Caco-2 (cell line): ENCODE measurements at places on chromosomes 12 and 14. TPM values are rescaled to one million over a fixed set of nuclear protein-coding genes. Genes with fewer than 3 reads are reported as not detected.

GRCh38 chr12:87509237-87509820, 519.9 kb downstream of the C12orf50 start:
- DNase-seq: no peak

DNA sequence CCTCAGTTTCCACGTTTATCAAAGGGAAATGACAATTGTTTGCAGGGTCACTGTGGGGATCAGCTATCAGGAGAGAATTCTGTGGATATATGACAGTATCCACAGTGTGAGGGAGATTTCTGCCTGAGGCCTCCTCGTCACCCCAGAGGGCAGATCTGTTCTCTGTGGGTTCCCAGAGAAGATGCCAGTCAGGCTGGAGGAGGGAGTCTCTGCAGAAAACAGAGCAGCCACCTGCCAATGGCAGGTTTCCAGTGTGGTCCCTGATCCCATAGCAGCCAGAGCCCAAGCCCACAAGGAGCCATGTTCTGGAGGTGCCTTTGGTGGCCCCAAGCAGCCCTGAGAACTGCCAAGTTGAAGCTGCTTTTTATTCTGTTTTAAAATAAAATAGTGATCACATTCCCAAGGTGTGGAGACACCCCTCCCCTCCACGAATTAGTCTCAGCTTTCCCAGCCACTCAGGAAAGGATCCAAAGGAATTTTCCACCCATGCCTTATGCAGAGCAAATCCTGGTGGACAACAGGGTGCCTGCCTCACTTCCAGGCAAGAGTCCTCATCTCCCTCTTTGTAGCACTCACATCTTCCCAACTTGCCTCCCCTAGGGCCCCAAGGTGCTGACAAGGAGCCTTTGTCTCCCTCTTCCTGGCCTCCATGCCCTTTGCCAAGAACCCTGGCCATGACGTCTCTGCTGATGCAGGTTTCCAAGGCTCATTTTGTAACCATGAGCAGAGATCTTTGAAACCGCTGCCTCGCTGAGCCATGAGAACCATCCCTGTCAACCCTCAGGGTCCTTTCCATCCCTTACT, 20.4 kb downstream of the CMKLR1 start:
- no peak for DNase-seq

GRCh38 chr12:27984275-27984674, 11.7 kb upstream of the PTHLH start:
- no peak for DNase-seq

- DNase-seq: no peak
Measured at GRCh38 chr12:29244159-29244765, 95.2 kb downstream of the FAR2 start.

GRCh38 chr12:11622876-11623281, 26.6 kb upstream of the ETV6 start:
- no peak for DNase-seq

DNA sequence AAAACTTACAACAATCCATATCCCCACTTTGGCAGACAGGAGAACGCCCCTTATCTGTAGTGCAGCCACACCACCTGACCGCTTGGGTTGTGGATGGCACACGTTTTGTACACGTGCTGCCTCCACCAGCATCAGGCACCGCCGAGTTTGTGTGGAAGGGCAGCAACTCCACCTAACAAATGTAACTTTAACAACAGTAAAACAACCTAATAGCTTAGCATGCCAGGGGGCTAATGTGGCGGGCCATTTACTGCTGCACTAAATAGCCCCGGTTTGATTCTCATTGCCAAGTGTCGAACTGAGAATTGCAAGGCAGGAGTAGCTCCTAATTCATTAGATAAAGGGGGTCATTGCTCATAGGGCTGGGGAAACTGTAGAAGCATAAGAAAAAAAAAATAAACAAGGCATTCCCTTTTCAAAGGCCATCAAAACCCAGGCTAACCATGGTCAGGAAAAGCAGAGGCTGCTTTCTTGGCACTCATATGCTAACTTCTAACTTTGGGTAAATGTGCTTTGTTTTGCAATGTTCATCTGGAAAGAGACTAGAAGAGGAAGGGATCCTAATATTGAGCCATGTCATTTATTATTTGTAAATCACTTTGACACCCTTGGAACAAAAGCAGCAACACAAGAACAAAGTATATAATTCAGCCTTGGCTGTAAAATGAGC, 279.7 kb upstream of the SOX5 start:
- DNase-seq: no peak

- no peak for DNase-seq
Measured at GRCh38 chr12:117408161-117408791, 46.9 kb upstream of the NOS1 start.

GRCh38 chr14:103302966-103303365, 31.1 kb upstream of the EIF5 start:
- no peak for DNase-seq

DNA sequence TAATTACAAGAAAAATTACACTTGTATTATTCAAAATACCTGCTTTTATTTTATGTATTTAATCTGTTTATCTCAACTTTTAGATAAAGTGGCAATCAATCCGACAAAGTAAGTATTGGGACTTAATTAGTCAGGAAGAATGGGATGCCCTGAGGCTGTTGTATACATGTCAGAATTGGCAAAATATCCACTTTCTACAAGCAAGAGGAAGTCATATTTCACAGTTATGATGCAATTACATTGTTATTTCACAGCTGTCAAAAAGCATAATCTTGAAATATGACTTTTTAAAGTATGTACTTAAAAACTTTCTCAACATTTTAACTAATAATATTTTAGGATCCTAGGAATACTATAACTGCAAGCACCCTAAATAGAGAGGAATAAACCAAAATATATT, 357.1 kb upstream of the MGAT4C start:
- DNase-seq: no peak

DNA sequence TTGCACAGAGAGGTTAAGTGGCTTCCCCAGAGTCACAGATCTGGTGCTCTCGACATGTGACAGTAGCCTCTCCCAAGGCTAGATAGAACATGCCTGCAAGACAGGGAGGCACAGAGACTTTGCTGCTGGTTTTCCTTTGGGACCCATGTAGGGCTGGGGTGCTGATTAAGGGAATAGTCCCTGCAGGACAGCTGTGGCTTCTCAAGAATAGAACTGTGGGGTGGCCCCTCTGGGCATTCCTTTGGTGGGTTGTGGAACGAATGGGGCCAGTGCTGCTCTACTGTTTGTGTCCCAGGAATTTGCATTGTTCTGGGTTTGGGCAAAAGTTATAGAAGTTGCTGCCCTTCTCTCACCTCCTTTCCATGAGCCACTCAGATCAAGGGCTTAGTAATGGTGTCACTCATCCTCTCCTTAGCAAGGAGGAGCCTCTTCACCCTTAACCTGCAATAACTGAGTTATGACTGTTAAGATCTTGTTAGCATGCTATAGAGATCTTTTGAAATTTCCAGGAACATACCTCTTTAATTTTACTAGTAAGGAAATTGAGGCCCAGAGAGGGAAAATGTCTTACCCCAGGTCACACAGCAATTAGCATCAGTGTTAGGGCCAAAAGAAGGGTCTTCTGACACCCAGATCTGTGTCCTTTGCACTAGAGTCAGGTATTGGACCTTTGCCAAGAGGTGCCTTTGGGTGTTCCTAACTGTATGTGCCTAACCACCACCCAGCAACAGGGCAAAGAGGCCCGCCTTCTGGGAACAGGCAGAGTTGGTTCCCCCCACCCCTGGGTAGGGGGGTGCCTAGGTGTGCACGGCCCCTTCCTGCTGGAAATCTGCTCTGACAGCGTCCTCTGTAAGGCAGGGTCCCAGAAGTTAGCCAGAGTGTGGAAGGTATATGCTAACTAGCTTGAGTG, 31.4 kb downstream of the CD9 start:
- no peak for DNase-seq

DNA sequence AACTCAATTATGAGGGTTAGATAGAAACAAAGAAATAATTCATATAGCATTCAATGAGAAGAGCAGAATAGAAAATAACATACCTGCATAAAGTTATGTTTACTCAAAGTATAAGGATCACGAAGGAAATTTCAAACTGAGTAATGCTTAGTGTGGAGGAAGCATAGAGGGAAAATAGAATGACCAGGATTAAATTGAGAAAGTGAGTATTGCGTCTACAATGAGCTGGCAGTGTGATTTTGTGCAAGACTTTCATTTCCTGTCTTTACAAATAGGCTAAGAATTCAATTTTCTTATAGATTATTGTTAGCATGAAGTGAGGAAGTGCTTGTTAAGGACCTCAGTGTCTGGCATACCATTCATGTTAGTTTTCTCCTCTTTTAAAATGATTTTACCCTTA, 12.0 kb downstream of the ADGRD1 start:
- DNase-seq: no peak

- no peak for DNase-seq
Measured at GRCh38 chr14:60204843-60205774, 39.9 kb upstream of the DHRS7 start.

DNA sequence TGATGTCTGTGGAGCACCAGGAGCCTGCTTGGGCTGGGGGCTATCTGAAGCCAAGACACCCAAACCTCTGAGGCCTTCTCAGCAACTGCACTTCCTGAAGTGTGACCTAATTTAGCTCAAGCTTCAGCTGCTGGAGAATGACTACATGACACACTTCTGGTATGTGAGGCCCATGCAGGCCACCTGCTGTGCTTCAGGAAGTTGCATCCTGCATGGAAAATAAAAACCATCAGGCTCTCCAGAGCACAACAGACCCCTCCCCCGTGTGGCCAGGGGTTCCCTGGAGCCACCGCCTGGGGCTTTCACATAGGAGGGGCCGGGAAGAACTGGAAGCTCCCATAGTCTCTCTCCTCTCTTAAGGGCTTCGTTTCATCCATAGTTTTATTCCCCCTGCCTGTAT, 217.7 kb downstream of the SLC15A4 start:
- DNase-seq: no peak

DNA sequence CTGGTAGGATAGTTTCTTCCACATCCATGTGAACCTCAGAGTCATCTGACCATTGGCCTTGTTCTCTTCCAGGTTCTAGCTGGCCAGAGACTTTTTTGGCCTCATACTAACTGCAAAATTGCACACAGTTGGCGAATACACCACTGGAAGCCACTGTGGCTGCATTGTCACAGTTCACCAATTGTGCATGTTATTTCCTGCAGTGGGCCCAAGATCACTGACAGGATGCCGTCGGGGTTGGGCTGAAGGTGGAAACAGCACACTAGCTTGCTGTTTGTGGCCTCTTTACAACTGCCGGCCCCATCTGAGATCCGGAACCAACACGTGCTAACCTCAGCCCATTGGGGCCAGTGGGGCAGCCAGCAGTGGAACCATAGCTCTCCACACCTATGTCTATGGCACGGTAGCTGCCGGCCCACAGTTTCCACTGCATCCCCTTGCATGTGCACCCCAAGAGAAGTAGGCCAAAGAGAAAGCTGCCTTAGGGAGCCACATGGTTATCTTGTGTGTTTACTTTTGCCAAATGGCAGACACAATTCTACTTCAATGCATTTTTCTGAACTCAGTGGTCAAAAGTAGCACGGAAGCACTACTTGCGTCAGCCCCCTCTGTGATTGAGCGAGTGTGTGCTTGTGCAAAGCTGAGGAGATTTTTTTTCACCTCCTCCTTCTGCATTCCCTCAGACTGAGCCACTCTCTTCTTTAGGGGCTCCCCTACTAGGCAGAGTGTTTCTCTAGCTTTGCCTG, 464.0 kb downstream of the RAD51B start:
- no peak for DNase-seq

DNA sequence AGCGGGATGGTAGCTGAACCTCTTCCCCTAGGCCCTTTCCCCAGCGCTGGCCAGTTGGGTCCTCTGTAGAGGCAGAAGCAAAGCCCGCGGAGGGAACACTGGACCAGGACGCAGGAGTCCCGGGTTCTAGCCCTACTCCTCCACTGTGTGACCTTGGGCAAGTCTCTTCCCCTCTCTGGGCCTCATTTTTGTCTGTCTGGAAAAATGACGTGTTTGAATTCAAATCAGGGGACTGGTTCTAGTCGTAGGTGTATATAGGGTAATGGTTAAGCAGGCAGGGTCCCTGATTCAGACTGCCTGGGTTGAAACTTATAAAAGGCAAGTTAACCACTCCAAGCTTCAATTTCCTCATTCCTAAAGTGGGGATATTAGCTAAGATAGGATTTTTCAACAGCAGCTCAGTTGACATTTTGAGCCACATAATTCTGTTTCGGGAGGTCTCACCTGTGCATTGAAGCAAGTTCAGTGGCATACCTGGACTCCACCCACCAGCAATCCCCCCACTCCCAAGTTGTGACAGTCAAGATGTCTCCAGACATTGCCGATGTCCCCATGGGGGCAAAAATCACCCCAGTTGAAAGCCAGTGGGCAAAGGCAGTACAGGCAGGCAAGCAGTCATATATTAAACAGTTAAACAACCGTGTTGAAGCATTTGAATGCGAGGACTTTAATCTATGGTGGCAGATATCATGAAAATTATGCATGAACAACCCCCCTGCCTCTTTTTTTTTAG, 899 bp downstream of the TPCN1 start:
- DNase-seq: no peak

DNA sequence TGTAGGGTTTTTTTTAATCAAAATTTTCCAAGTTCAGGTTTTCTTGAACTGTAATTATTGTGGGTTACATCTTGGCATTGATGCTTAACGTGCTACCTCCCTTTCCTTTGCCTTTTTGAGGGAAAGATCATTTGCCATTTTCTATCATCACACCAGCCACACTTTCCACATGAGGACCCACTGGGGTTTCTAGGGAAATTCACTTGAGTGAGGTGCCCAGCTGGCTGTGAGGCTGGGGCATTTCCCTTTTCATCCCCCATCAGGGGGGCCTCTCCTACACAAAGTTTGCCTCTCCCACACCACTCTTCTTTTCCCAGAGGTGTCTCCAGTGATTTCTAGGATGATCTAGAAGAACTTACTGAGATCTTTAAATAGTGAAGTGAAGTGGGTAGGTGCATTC, 335.7 kb downstream of the BMP4 start:
- DNase-seq: no peak

DNA sequence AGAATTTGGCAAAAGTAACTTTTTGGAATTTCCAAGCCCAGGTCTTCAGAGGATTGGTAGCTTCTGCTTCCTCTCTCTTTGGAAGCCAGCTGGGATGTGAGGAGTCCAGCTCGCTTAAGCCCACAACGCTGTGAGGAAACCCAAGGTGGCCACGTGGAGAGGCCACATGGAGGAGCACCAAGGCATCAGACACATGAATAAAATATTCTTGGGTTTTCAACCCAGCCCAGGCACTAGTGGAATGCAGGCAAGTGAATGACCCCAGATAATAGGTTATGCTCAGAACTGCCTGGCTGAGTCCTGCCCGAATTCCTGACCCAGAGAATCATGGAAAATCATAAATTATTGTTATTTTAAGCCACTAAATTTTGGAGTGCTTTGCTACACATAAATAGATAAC, 119.7 kb upstream of the PARP11 start:
- DNase-seq: no peak

DNA sequence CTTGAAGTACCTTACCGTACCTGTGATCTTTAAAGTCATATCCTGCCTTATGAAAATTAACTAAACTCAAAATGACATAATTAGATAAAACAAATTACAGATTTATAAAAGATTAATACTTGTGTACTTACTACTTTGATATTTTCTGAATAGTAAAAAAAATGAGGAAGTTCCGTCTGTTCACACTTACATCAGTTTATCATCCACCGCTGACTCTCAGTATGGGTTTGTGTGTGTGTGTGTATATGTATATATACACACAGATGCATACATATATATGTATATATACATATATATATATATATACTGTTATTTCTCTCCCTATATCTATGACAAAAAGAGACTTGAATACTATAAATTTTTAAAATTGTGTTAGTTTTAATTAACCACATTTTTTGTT, 65.0 kb upstream of the MON2 start:
- DNase-seq: no peak

The PARPBP gene
- 28.2 and 30.4 TPM in 2 replicates for total RNA-seq

The PMEL gene
- 7.8 and 9.7 TPM in 2 replicates for total RNA-seq

The RD3L gene
- not detected in 2 replicates for total RNA-seq

The PYGL gene
- 80.8 and 98.1 TPM in 2 replicates for total RNA-seq

The FLVCR2 gene
- 9.7 and 13.4 TPM in 2 replicates for total RNA-seq

The GPR84 gene
- total RNA-seq: not detected in 2 replicates

The GYS2 gene
- 0.66 and 1.3 TPM in 2 replicates for total RNA-seq

The ART4 gene
- 0.19 and 0.57 TPM in 2 replicates for total RNA-seq
